ENCODE measurements at places on chromosomes 6 and 20. TPM values are rescaled to one million over a fixed set of nuclear protein-coding genes. Genes with fewer than 3 reads are reported as not detected.

The HFE gene
- 1.8 TPM for polyA plus RNA-seq

The B3GALT4 gene
- 19.2 TPM for polyA plus RNA-seq

The METTL24 gene
- not detected for polyA plus RNA-seq

The SH3BGRL2 gene
- polyA plus RNA-seq: 73.9 TPM

The FAM8A1 gene
- 13.4 TPM for polyA plus RNA-seq

The THBS2 gene
- polyA plus RNA-seq: 1.8 TPM

The MOG gene
- polyA plus RNA-seq: not detected
